ENCODE measurements at places on chromosomes 1 and 21.

DNA sequence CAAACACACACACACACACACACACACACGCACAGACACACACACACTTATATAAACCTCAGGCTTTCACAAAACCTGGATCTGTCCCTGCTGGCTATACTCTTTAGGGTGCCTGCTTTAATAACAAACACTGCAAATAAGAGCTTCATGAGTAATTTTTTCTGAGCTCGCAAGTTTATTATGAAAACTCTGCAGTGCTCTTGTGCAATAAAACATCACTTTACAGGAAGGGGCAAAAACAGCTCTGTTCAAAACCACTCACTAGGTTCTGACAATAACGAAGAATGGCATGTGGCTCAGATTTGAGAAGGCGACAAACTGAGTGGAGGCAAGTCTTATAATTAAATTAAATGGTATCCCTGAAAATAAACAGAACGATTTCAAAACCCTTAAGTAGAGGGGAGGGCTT lies 42.6 kb upstream of the CTPS1 start:
- no peak for DNase-seq

GRCh38 chr1:171501305-171502024 lies 16.1 kb downstream of the PRRC2C start:
- no peak for DNase-seq

GRCh38 chr1:207245124-207245523 lies 76.4 kb upstream of the CD55 start:
- DNase-seq = no peak

GRCh38 chr1:86000601-86001000 lies 156.0 kb downstream of the COL24A1 start:
- no peak for DNase-seq

DNA sequence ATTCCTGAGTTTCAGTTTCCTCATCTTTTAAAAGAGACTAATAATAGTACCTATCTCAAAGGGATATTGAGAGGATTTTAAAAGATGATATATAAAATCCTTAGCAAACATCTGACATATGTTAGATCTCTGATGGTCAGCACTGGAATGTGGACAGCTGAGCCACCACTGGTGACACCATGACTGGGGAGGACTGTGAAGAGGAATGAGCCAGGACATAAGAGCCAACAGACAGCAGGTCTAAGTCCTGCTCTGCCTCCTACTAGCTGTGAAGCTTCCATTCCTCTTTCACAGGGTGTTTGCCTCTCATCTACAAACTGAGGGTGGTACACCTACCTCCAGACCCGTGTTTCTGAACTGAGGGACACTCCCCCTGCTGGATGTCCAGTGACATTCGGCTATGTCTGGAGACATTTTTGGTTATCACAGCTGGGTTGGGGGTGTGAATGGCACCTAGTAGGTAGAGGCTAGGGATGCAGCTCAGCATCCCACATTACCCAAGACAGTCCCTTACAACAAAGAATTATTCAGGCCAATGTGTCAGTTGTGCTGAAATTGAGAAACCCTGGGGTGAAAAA lies 109.1 kb upstream of the OLIG2 start:
- DNase-seq = no peak

DNA sequence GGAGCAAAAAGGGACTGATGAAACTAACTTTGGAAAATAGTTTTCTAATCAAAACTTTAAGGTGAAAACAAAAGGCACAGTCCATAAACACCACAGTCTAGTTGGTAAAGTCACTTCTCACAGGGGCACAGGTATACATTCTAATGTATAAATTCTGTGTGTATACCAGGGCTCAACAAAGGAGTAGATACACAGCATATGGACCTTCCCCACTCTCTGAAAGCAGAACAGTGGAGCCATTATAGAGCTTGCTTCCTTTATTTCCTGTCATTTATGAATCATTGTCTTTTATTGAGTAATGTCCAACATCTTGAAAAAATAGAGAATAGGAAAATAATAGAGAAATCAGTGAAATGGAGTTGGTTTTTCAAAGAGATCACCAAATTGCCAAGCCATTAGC lies 746.5 kb upstream of the CHRM3 start:
- DNase-seq = no peak

DNA sequence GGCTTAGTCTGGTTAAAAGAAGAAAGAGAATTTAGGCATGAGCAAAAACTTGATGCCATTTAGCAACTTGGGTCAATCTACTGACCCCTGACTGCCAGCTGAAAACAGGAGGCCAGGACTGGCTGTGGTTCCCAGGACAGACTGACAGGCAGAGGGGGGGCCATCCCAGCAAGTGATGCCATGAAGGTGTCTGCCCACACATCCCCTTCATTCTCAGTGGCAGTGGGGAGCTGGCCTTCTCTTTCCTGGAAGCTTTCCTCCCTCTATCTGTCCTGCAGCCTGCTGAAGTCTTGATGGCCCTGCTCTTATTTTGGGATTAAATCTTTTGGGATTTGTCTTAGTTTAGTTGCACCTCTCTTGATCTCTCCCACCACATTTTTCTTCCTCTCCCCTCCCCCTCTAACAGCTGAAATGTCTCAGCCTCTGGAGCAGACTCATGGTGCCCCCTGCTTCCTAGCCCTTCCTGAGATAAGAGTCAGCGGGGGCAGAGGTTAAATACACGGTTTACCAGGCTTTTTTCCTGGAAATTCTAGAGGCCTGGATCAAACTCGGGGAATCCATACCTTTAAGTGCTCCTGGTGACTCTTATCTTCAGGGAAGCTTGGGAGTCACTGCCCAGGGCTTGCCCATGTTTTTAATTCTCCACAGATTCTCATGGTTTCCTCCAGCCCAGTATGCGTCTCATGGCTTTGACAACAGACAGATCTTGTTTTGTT lies 99.5 kb upstream of the TSPAN2 start:
- no peak for DNase-seq

GRCh38 chr1:41626616-41627375 lies 142.3 kb upstream of the EDN2 start:
- DNase-seq = no peak

DNA sequence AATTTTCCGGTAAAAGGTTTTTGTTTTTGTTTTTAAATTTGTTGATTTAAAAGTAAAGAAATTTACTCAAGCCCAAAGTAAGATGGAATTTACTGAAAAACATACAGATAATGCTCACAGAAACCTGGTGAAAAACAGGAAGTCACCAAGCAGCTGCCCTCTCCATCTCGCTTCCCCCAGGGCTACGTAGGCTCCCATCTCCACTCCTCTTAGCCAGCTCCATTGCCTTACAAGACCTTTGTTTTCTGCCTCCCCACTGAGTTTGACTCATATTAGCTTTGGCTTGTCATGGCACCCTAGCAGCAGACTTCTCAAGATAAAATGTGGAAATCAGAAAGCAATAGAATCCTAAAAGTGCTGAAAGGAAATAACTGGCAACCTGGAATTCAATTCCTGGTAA lies 57.9 kb downstream of the PHTF1 start:
- no peak for DNase-seq

- peak; percentile 24 for DNase-seq
These were observed 33.6 kb downstream of the KIF26B start for GRCh38 chr1:245188403-245188802.

GRCh38 chr1:9211291-9211811 lies 23.2 kb upstream of the H6PD start:
- DNase-seq = no peak

DNA sequence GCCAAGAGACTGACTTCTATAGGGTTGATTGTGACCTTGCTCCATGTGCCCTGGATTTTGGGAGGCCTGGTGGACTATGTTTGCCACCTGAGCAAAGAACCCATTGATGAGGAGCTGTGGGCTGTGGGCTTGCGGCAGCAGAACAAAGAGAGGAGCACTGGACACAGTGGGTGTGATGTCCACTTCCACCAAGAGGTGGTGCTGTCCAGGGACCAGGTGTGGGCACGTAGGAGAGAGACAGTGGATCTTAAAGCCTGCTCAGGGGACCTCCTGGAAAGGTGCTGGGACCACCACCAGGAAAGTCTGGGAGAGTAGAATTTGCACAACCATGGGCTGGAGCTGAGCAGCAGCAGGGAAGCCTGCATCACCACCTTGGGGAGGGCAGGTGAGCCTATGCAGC lies 106.7 kb upstream of the ETS2 start:
- DNase-seq = no peak

DNA sequence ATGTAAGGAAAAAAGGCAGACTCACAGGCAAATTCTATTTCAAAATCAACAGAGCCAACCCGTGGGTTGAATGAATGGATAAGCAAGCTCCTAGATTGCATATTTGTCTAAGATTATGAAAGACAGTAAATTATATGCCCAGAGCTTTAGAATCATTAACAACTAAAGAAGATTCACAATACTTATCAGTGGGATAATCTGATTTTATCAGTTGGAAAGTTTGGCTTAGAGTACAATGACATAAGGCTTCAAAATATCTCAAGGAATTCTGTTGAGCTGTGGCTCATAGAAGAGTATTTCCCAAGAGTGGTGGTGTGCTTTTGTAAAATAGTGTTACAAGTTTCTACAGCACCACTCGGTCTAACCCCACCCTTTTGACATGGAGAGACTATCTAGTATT lies 85.5 kb downstream of the ADAMTS1 start:
- DNase-seq = no peak

- DNase-seq = no peak
These were observed 24.4 kb downstream of the OR10R2 start for GRCh38 chr1:158496374-158496773.

DNA sequence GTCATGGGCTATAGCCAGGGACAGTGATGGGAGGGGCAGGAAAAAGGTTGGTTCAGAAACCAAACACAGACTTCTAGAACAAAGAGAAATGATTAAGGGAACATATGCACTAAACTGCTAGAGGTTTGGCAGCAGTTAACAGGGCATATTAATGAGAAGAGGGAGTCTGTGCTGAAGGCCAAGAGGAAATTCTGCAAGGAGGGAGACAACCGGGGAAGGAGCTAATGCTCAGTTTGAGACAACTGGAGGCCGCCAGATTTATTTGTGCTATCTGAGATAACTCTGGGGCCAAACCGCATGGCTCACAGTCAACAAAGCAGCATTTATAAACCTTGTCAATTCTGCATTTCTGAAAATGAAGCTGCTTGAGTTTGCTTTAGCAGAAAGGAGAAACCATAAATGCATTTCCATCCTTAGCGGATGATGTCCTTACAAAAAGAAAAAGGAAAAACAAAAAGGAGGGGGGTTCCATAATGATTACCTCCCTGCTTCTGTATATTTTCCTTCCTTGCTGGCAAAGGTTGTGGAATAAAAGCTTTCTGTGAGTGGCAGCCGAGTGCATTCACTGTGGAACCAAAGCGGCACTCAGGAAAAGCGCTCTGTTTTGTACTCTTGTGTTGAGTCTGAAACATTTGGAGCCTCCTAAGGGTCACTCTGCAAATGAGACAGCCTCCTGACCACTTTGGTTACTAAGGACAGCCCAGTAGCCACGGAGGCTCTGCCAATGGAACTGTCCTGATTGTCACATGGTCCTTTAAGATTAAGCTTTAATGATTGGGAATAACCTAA lies 70.3 kb downstream of the SIM2 start:
- DNase-seq = no peak

GRCh38 chr1:228099331-228099732 lies 3.8 kb downstream of the C1orf35 start:
- no peak for DNase-seq

DNA sequence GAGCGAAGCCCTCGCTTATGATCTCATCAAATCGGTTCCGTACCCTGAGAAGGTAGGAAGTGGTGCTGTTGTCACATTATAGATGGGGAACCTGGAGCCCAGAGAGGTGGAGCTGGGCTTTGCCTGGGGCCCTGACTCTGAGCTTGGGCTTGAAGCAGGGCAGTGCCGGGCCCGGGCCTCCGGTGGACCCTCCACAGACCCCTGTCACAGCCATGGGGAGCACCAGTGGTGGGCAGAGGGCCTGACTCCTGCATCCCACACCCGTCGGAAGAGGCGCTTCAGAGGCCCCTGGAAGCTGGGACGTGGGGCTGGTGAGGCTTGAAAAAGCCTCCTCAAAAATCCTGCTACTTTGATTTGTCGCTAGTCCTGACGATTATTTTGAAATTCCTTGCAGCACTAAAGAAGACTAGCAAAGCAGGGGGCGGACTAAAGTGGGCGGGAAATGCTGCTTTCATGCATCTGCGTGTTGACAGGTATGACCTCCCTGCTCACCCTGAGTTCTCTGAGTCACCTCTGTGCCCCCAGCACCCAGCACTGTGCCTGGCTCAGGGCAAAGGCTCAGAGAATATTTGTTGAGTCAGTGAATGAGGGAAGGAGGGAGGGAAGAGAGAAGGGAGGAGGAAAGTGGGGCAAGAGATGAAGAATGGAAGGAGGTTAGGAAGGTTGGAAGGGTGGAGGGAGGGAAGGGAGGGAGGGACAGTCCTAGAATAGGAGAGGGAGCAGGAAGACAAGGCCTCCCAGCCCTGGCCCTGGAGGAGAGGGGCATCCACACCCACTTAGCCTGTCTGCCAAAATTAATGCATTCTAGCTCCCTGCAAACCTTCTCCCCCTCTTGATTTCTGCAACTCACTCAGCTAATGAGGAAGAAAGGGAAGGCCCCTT lies 262.8 kb upstream of the VAMP3 start:
- DNase-seq = no peak

- DNase-seq = no peak
These were observed 47.6 kb downstream of the IRF2BP2 start for GRCh38 chr1:234562334-234562733.

DNA sequence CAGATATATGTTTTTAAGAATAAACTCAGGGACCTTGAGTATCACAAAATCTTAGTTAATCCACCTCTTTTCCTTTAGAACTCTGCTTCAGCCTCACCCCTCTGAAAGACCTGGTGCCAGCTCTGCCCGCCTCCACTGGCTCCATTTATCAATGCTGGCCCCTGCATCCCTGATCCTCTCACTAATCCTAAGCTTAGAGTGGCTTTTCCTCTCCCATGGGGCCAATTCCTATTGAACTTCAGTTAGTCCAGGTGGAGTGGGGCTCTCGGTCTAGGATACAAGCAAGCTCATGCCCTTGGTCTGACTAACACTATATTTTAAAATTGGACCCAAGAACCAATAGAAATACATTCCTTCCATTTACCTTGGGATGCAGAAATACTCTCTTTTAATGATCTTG lies 87.0 kb downstream of the RGS7 start:
- no peak for DNase-seq

DNA sequence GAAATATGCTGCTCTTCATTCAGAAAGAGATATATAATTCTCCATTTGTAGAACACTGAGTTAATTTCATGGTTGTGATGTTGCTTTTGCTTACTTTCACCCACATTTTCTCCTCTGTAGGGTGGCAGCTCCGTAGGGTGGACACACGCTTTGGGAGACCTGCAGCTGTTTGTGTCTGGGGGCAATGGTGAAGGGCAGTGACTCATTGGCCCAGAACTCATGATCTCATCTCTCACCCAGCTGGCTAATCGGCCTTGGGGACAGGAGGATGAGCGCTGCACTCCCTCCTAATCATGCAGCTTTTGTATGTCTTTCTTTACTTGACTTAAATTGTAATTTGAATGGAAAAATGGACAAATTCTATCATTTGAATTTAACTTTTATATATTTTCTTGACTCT lies 9.6 kb downstream of the DISC1 start:
- DNase-seq = no peak
